CD4-positive, alpha-beta T cell treated with Interleukin-6 for 4 hours (primary cell): ENCODE measurements at places on chromosomes 12 and 14.

- DNase-seq: no peak
These were observed 725 bp downstream of the RIMBP2 start for GRCh38 chr12:130715150-130715997.

GRCh38 chr14:99028041-99028440 lies 244.0 kb downstream of the BCL11B start:
- no peak for DNase-seq

GRCh38 chr12:128083132-128083729 lies 183.7 kb upstream of the TMEM132C start:
- no peak for DNase-seq

DNA sequence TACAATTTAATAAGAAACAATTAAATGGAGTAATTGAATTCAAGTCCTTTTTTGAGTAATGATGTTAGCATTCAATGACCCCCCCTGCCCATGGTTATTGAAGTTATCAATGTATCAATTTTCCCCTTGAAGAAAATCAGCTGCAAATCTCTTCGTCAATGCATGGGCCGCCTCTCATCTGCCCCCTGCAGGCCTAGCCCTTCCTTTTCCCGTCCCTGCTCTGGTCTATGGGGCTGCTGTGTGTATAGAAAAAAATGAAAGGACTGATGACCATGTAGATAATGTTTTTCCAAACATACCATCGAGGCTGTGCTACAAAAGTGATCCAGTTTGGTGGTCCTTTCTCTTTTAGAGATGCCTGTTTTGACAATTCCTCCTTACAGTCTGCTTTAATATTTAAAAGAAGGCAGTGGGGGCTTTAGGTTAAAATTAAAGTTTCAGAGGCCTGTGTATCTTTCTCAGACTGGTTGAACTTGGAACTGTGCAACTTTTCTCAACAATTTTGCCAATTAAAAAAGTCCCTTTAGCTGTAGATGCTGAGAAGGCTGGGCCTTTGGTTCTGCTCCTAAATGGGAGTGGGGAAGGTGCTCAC lies 98.4 kb downstream of the APAF1 start:
- peak; percentile 34 for DNase-seq

- no peak for DNase-seq
These were observed 145.8 kb downstream of the NTF3 start for GRCh38 chr12:5577741-5578140.

- no peak for DNase-seq
These were observed 139.9 kb upstream of the NCOR2 start for GRCh38 chr12:124707316-124707715.

GRCh38 chr12:22787557-22787956 lies 162.6 kb downstream of the ETNK1 start:
- no peak for DNase-seq

GRCh38 chr12:104521731-104522130 lies 65.0 kb downstream of the CHST11 start:
- DNase-seq: no peak

- no peak for DNase-seq
These were observed 12.1 kb downstream of the SLC10A1 start for GRCh38 chr14:69784942-69785341.

- no peak for DNase-seq
These were observed 21.5 kb upstream of the FAM181A start for GRCh38 chr14:93905623-93906022.

DNA sequence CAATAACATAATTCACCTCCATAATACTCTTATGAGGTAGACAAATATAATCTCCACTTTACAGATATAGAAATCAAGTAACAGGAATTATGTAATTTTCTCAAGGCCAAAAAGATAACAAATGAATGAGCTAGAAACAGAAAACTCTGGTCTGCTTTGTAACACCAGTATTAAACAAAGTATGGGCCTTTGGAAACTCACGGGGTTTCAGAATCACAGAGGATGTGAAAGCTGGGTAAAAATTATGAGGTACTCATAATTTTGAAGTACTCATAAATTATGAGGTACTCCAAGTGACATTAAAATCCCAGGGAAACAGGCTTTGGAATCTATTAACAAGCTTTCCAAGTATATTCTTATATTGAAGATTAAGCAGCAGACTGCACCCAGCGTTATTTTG lies 140.2 kb downstream of the MED13L start:
- DNase-seq: no peak

GRCh38 chr14:73468828-73469375 lies 10.6 kb upstream of the NUMB start:
- no peak for DNase-seq

DNA sequence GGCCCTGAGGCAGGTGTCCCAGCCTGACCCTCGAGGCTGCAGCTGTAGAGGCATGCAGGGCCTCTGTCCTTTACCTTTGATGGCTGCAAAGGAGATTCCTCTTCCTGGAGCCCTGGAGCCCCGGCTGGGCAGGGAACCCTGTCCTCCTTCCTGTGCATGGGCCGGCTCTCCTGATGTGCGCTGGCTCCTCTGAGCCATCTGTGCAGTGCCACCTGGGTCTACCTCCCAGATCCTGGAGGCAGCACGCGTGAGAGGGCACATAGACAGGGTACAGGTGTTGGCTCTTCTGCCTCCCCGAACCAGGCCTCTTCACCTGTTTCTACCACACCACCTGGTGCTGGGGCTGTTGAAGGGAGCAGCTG lies 115.1 kb downstream of the BEGAIN start:
- no peak for DNase-seq

DNA sequence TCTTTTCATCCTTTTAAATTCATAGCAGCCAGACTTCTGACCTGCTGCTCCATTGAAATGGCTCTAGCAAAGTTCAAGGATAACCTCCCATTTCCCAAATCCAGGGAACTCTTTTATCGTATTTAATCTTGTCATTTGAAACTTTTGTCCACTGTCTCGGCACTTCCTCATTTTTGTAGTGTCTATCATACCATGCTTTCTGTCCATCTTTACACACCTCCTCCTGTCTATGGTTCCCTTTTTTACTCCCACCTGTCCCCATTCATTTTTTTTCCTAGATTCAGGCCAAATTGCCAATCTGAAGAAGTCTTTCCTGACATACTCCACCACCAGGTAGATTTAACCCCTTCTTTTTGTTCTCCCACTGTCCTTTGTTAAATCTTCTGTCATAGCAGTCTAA lies 31.0 kb downstream of the NFYB start:
- DNase-seq: no peak

GRCh38 chr12:14126692-14127091 lies 145.3 kb upstream of the GRIN2B start:
- DNase-seq: no peak

DNA sequence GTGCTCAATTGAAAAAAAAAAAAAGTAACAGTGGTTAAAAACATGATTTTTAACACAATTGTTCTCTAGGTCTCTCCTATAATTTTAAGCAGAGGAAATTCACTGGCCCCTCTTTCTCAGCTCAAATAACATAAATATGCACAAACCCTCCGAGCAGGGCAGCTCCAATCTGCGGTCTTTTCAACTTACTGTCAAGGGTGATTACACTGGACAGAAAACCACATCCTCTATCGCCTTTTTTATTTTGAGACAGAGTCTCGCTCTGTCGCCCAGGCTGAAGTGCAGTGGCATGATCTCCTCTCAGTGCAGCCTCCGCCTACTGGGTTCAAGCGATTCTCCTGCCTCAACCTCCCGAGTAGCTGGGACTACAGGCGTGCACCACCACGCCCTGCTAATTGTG lies 16.5 kb upstream of the GABARAPL1 start:
- DNase-seq: no peak

GRCh38 chr14:71414631-71415403 lies 507.6 kb downstream of the PCNX1 start:
- no peak for DNase-seq

DNA sequence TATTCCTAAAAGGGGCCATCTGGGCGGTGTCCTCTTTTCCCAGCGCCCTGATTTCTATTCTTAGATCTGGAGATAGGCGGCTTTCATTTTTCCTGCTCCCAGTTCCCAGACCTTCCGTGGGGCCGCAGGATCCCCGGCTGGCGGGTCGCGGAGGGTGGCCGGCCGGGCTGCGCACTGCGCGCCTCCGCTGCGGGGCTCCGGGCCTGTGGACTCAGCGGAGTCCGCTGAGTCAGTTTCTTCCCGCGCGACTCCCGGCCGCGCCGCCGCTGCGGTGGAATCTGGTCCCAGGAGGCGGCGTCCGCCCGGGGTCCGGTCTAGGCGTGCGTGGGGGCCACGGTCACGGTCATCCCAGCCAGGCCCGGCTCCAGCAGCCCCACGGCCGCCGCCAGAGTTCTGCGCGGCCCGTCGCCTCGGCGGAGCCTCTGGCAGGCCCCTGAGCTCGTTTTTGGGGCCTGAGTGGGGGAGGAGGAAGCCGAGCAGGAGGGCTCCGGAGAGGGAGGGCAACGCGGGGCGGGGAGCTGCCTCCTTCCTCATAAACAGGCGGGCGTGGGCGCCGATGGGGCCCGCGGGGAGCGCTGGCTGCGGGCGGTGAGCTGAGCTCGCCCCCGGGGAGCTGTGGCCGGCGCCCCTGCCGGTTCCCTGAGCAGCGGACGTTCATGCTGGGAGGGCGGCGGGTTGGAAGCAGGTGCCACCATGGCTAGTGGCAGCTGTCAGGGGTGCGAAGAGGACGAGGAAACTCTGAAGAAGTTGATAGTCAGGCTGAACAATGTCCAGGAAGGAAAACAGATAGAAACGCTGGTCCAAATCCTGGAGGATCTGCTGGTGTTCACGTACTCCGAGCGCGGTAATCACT lies at the start of gene LRRK2:
Gene LRRK2, plus strand, starts transcription at position 559 of the 853 bp plus-strand sequence. Its CDS starts 135 bp downstream, at position 694.
- DNase-seq: peak; percentile 44

DNA sequence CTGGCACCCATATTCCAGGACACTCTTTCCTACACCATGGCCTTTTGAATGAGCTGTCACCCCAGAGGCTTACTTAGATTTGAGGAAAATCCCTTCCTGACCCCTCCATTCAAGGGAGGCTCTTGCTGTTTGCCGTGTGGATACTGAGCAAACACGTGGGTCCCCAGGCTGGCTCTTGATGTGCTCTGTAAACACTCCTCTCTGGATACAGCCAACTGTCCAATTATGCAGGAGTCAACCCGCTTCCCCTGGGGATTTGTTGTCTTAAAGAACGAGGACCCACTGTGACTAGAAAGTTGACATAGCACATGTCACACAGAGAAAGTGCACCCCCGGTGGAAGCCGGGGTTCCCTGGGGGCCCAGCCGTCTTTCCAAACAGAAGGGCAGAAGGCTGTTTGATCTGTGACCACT lies 75.8 kb upstream of the CEP83 start:
- no peak for DNase-seq

- no peak for DNase-seq
These were observed 71.2 kb downstream of the KCNK13 start for GRCh38 chr14:90132821-90133570.

DNA sequence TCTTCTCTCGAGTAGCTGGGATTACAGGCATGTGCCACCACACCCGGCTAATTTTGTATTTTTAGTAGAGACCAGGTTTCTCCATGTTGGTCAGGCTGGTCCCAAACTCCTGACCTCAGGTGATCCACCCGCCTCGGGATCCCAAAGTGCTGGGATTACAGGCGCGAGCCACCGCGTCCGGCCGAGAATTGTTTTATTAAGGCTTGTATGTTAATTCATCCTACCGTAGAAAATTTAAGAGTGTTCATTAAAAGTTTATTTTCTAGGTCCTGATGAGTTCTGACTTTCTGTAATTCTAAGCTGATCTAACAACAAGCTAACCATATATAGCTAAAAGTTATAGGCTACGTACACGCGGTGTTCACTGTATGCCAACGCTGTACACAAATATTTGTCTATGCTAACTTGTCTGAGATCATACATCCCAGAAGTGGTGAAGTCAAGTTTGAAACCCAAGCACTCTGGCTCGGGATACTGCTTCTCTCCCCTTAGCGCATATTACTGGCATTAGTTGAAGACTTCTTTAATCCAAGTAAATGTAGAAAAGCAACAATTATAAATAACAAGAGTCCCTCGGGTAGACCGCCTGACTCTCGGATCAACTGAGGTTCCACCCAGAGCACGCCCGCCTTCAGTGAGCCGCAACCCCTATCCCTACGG lies 570 bp upstream of the MRPS35 start:
- peak; percentile 23 for DNase-seq
